Stimulated activated CD4-positive, alpha-beta T cell treated with anti-CD3 and anti-CD28 coated beads, TNF-alpha, amount 100 ng/mL, for 4 hours (primary cell): ENCODE measurements at places on chromosomes 5 and 9.

DNA sequence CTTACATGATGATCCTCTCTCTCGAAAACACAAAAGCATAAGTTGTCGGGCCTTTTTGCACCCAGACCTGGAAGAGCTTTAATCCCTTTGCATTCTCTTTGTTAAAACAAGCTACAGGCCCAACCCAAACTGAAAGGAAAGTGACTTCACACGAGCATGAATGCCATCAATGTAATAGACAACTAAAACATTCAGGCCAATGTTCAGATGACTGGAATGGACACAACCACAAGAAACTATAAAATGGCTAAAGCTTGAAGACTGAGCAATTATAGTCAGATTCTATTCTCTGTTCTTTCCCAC is 45.5 kb downstream of the RFX3 start:
- DNase-seq, result no peak

GRCh38 chr5:167242701-167243100 is 1048.7 kb upstream of the WWC1 start:
- no peak for DNase-seq

GRCh38 chr5:126219616-126220015 is 203.6 kb upstream of the GRAMD2B start:
- DNase-seq, result no peak

DNA sequence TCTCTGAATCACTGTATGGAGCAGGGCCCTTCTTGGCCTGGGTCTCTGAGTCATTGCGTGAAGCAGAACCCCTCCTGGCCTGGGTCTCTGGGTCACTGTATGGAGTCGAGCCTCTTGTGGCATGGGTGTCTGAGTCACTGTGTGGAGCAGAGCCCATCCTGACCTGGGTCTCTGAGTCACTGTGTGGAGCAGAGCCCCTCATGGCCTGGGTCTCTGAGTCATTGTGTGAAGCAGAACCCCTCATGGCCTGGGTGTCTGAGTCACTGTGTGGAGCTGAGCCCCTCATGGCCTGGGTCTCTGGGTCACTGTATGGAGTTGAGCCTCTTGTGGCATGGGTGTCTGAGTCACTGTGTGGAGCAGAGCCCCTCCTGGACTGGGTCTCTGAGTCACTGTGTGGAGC is 94.0 kb upstream of the RAPGEF1 start:
- DNase-seq, result no peak

DNA sequence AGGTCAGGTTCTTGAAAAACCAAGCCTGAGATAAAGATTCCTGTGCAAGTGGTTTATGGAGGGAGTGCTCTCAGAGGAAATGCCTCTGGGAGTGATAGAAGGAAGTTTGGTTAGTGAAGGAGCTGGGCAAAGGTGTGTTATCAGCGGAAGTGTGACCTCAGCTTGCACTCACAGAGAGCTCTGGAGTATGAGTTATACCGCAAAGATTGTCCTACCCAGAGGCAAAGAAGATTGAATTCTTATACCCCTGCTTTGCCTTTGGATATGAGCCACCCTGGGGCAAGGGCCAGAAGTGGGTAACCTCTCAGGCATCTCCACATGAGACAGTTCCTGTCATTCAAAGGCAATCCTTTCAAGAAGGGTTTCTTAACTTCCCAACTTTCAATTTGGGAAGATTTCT is 145.6 kb downstream of the MUSK start:
- DNase-seq, result no peak

- DNase-seq, result no peak
Measured at GRCh38 chr5:173625673-173626504, 9.4 kb upstream of the BOD1 start.

GRCh38 chr5:18394443-18394804 is 760.2 kb downstream of the TAF11L14 start:
- no peak for DNase-seq

DNA sequence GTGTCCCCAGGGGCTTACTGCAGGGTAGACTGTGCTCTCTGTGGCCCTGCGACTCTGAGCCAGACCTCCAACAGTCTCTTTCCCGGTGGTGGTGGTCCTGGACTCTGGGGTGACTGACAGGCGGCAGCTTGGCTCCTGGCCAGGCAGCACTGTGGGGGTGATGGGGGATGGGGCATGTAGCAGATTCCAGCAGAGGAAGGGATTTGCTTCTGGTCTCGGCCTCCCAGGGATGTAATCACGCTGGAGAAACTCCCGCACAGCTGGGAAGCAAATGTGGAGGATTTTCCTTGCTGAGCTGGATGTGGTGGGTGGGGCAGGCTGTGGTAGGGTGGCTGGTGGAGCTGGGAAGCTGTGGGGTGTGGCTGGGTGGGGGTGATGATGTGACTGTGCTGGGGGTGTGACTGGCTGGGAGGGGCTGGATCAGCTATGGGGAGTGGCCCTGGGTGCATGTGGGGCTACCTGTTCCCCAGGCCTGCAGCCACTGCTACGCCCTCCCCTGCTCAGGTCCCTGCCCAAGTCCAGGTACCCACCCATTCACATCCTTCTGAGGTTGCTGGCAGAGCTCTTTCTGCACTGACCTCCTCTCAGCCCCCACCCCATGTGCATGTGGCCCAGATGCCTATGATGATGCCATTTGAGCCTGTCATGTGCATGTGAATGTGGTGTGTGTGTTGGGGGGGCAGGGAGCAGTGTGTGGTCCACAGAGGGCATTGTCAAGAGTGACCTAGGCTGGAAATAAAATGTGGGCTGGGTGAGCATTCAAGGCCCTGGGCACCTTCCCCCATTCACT is 3.8 kb downstream of the NDST1 start:
- DNase-seq, result no peak

- no peak for DNase-seq
Measured at GRCh38 chr5:169647566-169647965, 10.5 kb downstream of the DOCK2 start.

- DNase-seq, result no peak
Measured at GRCh38 chr5:134073404-134073803, 41.1 kb upstream of the TCF7 start.

- no peak for DNase-seq
Measured at GRCh38 chr9:72315510-72316311, 49.3 kb downstream of the ZFAND5 start.

GRCh38 chr5:80877592-80877991 is 82.6 kb upstream of the RASGRF2 start:
- DNase-seq, result no peak

DNA sequence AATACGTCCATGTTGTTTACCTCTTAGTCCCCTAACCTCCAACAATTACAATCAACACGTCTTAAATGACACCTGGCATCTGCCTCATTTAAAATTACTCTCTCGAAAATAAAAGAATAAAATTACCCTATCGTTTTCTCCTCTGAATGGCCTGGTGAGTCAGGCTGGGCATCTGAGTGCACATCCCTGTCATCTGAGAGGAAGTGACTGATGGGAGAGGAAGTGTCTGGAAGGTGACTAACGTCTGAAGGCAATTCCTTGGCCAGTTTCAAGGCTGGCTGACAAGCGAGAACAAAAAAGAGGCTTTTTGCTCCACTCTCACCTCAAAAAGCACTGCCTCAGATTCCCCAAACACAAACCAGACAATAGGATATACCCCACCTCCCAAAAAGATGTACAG is 57.7 kb downstream of the MAPKAP1 start:
- no peak for DNase-seq

- no peak for DNase-seq
Measured at GRCh38 chr5:65479527-65479926, 2.2 kb downstream of the ADAMTS6 start.

DNA sequence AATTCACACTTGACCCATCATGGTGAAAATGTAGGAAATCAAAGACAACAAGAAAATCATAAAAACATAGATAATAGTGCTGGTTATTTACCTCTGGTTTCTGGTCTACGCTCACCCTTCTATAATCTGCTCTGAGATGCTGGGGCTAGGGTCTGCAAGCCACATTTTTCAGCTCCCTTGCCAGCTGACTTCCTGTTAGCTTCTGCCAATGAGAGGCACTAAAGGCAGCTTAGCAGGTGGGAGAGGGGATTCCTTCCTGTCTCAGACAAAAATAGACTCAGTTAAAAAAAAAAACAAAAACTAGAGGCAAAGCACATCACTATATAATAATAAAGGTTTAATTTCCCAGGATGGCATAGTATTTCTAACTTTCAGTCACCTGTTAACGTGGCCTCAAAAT is 20.2 kb upstream of the N4BP3 start:
- no peak for DNase-seq

GRCh38 chr5:122435761-122436160 is 123.7 kb downstream of the SNCAIP start:
- DNase-seq, result no peak

DNA sequence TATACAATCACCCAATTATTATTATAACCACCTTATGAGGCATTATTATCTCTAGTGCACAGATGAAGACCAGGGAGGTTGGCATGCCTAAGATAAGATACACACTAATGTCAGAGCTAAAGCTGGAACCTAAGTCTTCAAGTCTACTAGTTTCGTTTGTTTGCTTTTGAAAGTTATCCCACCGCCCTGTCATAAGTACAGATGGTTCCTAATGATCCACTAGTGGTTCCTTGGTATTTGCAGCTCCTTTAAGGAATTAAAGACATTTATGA is 14.1 kb downstream of the NDUFA8 start:
- no peak for DNase-seq
